Right atrium auricular region (tissue), 2 donors: ENCODE measurements at places on chromosomes 1 and 21. TPM values are rescaled to one million over a fixed set of nuclear protein-coding genes. Genes with fewer than 3 reads are reported as not detected.

DNA sequence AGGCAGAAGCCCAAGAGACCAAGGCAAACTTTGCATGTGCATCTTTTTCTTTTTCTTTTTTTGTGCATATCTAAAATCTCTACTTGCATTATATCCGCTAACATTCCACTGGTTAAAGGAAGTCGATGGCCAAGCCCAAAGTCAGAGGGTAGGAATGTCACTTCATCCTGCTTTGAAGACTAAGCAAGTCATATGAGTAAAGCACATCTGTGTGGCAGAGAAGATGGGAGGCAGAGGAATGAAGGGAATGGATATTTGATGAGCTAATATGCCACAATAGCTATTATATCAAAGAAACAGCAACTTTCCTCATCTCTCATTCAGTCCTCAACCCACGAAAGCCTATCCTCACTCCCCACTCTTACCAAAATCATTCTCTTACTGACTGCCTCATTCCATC lies 59.3 kb downstream of the RNF220 start:
- DNase-seq: no peak
- H3K27me3 ChIP-seq: no peaks in the 10 kb centered on the region

Gene S100A1
- total RNA-seq: 965 TPM

Gene C1orf185
- not detected for total RNA-seq

Gene NUAK2
- total RNA-seq: 1.7 TPM

- H3K36me3 ChIP-seq: no peaks in the 10 kb centered on the region
- no peak overlapping the region for H3K4me3 ChIP-seq
- DNase-seq: no peak
- H3K27ac ChIP-seq: no peak overlapping the region
Measured at GRCh38 chr21:31650930-31651329, 8.6 kb upstream of the SOD1 start.

DNA sequence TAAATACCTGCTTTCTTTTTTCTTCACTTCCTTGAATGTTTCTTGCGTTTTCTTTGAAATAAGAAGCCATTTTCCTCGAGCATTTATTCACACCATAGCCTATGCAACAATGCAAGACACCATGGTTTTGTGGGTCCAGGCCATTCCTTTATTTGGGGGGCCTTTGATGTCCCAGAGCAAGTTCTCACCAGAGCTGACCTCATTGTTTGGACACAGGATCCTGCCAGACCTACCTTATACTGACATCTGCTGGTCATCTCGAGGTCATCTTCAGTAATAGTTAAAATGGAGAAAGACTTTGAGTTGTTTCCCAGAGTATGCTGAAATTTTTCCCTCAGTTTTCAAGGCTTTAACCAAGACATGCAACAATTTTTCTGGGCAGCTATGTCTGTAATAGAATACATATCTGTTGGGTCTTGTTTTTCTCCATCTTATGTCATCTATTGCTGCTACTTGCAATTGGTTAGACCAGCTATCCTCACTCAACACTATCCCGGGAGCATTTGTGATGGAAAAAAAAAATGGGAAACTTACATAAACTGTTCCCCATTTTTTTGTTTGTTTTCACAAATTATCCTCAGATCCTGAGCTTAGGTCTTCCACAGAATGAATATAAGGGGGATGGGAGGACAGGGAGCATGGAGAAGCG lies 34.0 kb upstream of the BACE2 start:
- no peak for DNase-seq
- no peak overlapping the region for H3K4me3 ChIP-seq
- H3K27ac ChIP-seq: no peak overlapping the region
- H3K4me1 ChIP-seq: no peaks in the 10 kb centered on the region
- H3K36me3 ChIP-seq: no peaks in the 10 kb centered on the region
